ENCODE measurements at places on chromosomes 5 and 9.
A peak's percentile ranks its signal among the peaks of the same experiment; 100 is the strongest.

DNA sequence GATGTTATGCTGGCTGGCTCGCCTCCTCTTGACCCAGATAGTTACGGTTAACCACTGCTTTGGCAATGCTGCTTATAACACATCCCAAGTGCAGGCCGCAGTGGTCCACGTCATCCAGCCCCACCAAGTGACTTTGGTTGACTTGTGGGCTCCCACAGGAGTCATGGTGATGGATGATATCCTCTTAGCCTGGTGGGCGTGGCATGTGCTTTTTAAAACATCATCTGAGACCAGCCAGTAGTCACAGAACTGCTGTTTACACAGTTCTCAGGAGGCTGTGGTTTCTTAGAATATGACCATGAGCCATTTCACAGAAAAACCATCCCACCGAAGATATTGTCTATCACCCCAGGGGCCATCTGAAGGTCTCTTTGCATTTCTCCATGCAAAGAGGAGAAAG, 216.9 kb downstream of the SH3GL2 start:
- DNase-seq = no peak

DNA sequence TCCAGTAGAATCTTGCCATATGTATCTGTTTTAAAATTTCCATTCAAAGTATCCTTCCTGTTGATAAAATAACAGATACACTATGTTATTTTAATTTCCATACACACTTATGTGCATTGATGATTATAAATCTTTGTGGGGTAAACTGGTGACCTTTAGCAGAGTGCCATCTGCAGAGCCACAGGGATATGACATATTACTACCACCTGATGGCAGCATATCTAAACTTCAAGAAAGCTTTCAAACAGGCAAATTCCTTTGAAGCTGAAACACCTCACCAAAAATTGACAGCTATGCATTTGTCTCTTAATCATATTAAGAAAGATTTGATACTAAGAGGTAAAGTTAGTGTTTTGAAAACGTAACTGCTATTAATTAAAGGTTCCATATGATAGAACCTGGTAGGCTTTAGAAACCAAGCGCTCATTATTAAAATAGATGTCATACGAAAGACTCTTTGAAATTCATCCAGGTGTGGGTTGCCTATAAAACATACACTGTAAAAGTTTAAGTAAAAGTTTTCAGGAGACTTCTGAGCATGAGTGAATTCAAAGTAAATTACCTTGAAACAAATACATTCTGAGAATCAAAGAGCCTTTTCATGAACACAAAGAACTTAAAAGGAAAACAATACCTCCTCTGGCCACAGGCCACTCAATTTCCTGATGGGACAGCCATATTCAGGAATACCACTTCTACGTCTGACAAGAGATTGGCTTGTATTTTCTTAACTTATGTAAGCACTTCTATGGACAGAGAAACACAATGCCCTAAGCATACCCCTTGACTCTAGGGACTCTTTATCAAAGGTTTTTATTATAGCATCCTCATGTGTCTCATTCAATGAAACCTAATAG, 93.3 kb downstream of the KIAA0825 start:
- DNase-seq = peak; percentile 65

GRCh38 chr5:35803191-35803651, 53.5 kb upstream of the IL7R start:
- no peak for DNase-seq

DNA sequence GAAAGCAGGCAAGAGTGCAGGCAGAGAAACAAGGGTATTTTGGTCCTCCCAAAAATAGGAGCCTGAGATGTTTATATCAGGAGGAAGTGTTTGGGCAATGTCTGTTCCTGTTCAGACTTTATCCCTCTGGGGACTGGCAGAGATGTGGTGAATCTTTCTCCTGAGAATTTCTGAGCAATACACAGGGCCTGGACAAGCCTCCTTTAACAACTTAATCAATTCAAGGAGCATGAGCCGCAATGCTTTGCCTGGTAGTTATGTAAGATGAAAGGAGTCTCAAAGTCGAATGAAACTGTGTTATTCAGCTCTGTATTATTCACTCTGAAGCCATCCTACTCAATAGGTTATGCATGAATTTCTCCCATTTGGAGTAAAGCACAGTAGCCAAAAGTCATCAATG, 365.6 kb downstream of the MAN2A1 start:
- DNase-seq = no peak

GRCh38 chr5:13508559-13508958, 435.9 kb downstream of the DNAH5 start:
- DNase-seq = no peak

- DNase-seq = no peak
Measured at GRCh38 chr9:94665613-94666012, 26.3 kb upstream of the FBP1 start.

DNA sequence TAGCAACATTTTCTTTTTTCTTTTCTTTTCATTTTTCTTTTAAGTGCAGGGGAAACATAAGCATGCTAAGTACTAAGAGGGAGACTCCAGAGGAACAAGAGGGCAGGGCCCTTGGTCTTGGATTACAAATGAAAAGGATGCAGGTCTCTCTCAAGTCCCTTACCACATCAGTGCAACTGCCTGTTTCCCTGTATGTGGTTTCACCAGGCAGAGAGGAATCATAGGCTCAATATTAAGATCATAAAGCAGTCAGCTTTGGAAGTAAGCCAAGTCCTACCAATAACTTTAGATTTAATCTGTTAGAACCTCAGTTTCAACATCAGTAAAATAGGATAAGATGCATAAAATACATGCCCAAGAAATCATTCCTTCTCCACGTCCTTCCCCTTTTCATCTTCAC, 422.7 kb upstream of the PAPPA start:
- DNase-seq = no peak

DNA sequence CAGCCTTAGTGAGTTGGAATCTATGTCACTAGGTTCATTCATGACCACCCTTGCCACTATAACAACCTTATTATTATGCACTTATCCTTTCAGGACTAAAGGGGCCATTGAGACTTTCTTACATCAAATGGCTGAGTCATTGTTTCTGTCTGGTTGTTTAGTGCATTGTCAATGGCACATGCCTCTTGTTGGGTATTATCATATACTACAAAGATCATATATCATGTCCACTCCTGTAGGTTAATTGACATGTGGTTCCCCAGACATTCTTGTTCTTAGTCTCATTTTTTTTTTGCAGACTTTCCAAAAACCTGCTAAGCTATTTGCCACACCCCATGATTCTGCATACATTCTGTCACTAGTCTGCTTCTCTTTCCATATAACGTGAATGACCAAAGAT, 66.7 kb upstream of the PRDM9 start:
- no peak for DNase-seq

DNA sequence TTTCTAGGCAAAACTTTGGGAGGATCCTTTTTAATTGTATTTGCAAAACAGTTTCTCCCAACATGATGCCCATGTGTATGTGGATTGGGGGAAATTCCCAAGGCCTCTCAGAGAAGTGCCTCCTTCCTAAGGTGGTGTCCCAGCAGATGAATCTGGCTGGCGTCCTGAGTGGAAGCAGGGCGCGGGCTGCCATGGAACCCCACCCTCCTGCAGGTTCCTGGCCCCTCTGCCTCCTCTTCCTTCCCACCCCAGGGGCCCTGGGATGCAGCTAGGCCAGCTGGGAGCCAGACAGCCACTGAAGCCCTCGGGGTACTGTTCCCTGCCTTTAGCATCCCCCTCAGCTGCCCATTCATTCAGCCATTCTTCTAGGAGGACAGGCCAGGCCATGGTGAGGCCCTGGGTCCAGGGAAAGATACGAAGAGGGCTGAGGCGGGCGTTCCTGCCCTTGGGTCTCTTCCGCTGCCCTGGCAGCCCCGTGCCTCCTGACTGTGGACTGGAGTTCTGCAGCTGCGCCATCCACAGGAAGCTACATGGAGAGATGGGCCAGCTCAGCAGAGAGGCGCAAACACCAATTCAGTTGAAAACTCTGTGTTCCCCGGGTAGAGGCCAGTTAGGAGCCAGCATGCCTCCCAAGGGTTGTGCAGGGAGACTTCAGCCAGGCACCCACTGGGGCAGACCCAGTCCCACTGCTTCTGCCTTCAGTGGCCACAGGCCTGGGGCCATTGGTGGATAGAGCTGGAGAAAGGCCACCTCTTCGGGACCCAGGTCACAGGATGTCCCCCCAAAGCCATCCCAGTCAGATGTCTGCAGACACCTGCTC, 36.5 kb downstream of the ADAMTS2 start:
- DNase-seq = no peak

DNA sequence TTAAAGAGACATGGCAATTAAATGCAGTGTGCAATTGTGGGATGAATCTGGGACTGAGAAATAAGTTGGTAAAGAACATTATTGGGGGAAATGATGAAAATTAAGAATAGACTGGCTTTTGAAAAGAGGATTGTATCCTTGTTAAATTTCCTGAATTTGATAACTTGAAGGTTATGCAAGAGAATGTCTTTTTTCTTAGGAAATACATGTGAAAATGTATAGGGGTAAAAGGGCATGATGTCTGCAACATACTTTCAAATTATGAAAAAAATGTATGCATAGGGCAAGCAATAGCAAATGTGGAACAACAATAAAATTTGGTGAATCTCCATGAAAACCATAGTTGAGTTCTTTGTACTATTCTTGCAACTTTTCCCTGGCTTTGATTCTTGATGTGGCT, 24.1 kb downstream of the PTTG1 start:
- DNase-seq = no peak

DNA sequence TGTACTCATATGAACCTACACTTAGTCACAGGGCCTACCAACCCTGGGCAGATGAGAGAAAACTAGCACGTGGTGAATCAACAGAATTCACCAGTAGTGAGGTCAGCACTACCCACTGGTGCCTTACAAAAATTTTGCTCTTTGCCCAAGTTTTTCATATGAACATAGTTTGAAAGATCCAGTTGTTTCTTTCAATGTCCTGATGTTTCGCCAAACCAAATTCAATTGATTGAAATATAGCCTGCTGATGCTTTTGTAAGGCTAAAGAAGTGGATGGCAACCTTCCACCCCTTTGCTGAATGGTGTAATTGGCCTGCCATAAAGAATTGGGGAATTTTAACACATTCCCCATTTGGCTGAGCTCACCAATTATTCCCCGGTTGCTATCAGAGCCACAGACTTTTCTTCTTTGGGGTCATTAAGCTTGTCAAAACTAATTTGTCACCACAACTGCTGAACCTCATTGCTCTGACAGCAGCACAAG, 339.2 kb downstream of the GLIS3 start:
- DNase-seq = no peak

DNA sequence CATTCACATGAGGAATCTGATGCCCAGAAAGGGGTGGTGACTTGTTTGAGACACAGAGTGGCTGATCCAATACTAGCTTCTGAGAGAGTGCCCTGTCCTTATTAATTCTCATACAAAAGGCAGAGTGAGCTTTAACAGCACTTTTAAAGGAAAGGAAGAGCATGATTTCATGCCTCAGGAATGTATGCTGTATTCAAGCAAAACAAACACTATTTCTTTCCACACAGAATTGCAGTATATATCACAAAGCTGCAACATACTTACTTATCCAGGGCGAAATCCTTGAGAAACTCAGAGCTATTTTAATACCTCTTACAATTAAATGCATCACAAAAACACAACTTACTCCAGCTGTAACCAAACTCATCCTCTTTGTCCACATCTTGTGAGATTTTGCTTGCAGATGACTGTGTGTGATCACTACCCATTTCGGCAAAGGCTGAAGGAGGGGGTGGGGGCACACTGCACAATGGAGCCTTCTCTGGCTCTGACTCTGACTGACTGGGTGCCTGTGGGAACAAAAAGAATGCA, 139.8 kb downstream of the MPDZ start:
- peak; percentile 1 for DNase-seq

- DNase-seq = no peak
Measured at GRCh38 chr5:43312076-43312661, 1.0 kb downstream of the HMGCS1 start.

DNA sequence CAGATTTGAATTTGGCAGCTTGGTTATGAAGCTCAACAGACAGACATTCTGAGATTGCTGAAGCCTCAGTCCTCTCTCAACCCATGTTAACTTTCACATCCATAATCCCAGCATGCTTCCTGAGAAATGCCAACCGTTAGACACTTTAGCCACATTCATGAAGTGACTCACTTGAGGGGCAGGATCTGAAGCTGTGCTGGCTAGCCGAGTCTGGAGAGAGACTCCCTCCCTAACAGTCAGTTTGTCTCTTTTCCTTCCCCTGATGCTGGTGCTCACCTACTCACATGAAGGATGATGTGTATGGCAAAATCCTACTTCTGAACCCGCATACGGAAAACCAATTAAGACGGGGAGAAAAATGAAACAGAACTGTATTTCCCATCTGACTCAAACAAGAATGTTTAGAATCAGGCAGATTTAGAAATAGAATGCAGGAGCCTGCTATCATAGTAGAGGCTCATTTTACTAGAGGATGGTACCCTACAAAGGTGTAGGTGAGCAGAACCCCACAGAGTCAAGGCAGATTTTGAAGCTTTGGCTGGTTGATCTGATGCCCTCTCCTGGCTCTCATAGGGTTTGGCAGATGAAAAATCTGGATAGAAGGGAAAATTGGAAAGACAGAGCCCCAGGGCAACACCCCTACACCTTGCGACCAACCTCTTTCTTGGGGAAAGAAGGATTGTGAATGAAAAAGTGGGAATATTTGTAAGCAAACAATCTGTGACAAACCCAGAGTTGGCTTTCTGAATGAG, 150.9 kb upstream of the LHFPL2 start:
- no peak for DNase-seq

DNA sequence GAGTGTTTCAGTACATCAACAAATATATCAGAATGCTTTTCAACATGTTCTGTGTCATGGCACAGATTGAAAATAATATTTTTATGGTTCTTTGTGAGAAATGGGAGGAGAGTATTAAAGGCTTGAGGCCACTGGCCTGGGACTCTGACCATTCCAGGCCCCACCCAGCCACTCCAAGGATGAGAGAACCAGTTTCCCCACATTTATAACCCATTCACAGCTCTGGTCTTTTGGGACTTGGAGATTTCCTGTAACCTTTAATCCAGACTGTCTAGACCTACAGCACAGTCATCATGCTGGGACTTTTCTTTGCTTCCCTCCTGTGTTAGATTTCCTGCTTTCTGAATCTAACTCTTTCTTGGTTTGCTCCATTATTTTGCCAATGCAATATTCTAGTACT, 389.6 kb downstream of the KIAA0825 start:
- no peak for DNase-seq

- no peak for DNase-seq
Measured at GRCh38 chr5:81163651-81164050, 69.5 kb upstream of the CKMT2 start.

- no peak for DNase-seq
Measured at GRCh38 chr5:74143721-74144330, 496.7 kb downstream of the ENC1 start.

DNA sequence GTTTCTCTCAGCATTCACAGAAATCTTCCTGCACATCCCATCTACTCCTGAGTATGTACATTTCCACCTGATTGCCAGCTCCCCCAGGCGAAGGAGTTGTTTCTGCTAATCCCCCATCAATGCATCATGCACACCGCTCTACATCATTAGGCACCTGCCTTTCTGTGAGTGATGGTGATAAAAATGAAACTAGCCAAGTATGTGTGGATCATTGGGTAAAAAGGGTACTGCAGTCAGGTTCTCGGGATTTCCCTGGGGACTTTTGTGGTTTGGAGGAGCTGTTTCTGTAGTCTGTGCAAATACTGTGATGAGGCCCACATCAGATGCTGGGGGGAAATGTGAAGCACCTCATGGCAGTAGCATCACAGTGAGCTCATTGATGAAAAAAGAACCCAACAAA, 30.4 kb downstream of the CAMK4 start:
- DNase-seq = no peak
